ENCODE measurements at places on chromosomes 11 and 22.

- peaks cover 8% of the 10 kb centered on the region for H3K4me1 ChIP-seq
- no peak overlapping the region for H3K4me3 ChIP-seq
- DNase-seq = no peak
Observed at GRCh38 chr11:125667151-125667550, 13.5 kb downstream of the ACRV1 start.

DNA sequence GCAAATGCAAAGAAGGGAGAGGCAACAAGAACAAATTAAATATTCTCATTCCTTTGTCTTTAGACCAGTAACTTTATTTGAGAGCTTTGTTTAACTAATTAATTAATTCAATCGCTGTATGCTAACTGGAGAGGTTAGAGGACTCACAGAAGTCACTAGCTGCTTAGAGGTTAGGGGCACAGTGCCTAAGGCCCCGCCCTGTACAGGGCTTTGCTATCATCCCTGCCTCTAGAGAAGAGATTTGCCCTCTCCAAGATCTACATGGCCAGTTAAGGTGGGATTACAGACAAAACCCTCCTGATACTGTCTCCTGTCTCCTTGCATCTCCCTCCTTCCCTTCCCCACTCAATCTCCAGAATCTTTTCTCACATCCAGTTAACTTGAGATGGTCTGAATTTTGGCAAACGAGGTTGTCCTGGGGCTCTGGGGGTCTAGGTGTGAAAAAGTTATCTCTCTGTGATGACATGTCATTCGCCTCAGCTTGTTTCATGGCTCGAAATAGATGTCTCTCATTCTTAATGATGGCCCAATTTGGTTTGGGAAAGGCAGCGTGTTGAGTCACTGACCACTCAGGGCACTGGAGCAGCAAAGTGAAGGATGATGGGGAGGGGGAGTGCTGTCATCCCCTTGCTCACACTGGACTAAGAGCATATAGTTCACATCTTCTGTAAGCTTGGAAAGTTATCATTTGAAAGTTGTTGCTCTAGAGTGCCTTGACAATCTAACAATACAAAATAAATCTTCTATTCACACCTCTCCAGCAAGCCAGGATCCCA is 190.9 kb downstream of the KIRREL3 start:
- H3K27me3 ChIP-seq = peaks cover 2% of the 10 kb centered on the region
- no peaks in the 10 kb centered on the region for H3K4me1 ChIP-seq
- H3K4me3 ChIP-seq = no peak overlapping the region
- no peak for DNase-seq
- H3K27ac ChIP-seq = no peak overlapping the region

DNA sequence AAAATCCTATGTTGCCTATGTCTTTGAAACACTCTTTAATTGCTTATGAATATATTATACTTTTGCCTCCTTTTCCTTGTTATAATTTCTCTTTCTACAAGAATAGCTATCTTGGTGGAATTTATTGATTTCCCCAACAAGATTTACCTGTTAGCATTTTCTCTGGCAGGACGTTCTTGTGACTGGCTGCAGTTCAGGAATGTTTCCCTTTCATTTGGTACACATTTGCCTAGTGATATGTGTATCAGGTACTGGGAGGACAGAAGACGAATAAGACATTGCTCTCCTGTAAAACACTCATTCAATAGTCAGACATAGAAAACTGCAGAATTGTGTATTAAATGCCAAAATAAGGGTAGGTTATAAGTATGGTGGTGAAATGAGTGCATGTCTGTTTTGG is 279.9 kb downstream of the FAT3 start:
- H3K36me3 ChIP-seq = no peaks in the 10 kb centered on the region
- H3K27ac ChIP-seq = no peak overlapping the region
- H3K4me1 ChIP-seq = no peaks in the 10 kb centered on the region
- no peaks in the 10 kb centered on the region for H3K27me3 ChIP-seq

- peaks cover 1% of the 10 kb centered on the region for H3K4me1 ChIP-seq
- no peak overlapping the region for H3K27ac ChIP-seq
- H3K36me3 ChIP-seq = peaks cover 30% of the 10 kb centered on the region
- no peak for DNase-seq
- H3K27me3 ChIP-seq = no peaks in the 10 kb centered on the region
Observed at GRCh38 chr22:21679383-21679782, 13.6 kb downstream of the PPIL2 start.

DNA sequence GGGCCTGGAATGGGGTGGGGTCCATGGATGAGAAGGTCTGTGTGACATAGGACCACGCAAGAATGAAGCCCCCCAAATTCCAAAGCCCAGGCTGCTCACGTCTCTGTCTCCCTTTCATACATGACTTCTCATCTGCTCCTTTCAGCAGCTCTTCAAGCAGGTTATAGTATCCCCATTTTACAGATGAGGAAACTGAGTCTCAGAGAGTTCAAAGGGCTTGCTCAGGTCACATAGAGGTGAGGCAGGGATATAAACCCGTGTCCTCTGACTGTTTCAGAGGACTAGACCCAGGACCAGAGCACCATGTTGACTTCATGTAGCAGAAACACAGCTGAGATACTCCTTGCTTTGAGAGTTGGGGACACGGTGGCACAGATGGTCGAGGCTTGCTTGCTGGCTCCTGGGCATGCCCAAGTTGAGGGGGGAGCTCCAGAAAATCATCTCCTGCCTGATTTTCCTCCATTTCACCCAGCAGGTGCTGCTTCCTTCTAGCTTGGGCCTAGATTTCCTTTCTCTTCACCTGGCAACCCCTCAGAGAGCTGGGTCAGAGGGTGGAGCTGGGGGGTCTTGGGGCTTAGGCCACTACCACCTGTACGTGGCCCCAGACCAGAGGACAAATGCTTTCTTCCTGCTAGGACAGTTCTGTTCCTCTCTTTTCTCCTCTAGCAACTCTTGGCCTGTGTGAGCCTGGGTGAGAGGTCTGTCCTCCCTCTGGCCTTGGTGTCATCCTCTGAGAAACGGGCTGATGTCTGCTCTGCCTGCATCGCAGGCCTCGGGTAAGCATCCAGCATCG is 24.1 kb upstream of the THY1 start:
- DNase-seq = no peak
- peaks cover 20% of the 10 kb centered on the region for H3K27me3 ChIP-seq
- no peaks in the 10 kb centered on the region for H3K36me3 ChIP-seq
- no peak overlapping the region for H3K4me3 ChIP-seq

GRCh38 chr22:36379593-36380361 is 8.0 kb downstream of the MYH9 start:
- peak overlapping the region; percentile 77 for H3K4me3 ChIP-seq
- DNase-seq = peak; percentile 40
- H3K4me1 ChIP-seq = peaks cover 96% of the 10 kb centered on the region
- peak overlapping the region; percentile 82 for H3K27ac ChIP-seq

DNA sequence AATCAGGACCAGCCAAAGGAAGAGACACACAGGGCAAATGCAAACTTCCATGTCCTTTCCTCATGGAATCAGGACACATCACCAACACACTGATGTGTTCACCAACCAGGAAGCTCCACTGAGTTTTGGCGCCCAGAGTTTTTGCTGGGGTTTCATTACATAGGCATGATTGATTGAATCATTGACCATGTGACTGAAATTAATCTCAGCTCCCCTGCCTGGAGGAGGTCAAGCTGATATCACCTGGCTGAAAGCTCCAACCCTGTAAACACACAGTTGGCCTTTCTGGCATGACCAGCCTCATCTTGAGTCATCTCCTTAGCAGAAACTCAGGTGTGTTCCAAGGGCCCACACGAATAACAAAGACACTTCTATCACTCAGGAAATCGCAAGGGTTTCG is 133.2 kb downstream of the TRIM29 start:
- DNase-seq = no peak
- no peak overlapping the region for H3K4me3 ChIP-seq
- H3K27ac ChIP-seq = no peak overlapping the region
- no peaks in the 10 kb centered on the region for H3K4me1 ChIP-seq
- peaks cover 17% of the 10 kb centered on the region for H3K27me3 ChIP-seq

DNA sequence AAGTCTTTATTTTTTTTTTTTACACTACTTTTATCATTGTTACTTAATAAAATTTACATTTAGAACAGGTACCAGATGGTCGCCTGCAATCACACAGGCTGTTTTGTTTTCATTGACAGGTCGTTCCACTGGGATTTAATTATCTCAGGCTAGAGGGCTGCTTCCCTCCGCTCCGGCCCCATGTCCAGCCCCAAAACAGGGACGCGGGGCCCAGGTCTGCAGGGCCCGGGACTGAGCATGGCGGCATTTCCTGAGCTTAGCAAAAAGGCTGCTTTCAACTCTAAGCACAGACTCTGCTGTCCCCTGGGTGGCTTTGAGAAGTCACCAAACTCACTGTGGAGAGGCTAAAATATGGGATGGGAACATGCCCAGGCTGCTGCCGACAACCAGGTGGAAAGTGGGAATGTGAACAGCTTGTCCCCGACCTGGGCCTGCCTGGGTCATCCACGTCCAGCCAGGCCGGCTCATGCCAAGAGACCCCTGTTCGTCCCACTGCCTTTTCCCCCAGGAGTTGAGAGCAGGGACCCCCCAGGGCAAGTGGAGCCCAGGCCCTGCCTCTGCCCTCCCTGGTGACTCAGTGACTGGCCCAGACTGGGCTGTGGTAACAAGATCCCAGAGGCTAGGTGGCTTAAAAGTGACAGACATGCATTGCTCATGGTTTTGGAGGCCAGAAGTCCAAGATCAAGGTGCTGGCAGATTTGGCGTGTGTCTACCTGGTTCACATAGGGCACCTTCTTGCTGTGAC is 150.0 kb downstream of the SHANK2 start:
- H3K27me3 ChIP-seq = no peaks in the 10 kb centered on the region
- H3K27ac ChIP-seq = no peak overlapping the region
- DNase-seq = no peak
- H3K4me3 ChIP-seq = no peak overlapping the region

GRCh38 chr11:7257724-7258123 is 6.0 kb downstream of the SYT9 start:
- no peaks in the 10 kb centered on the region for H3K36me3 ChIP-seq
- no peak overlapping the region for H3K4me3 ChIP-seq
- no peak for DNase-seq
- no peaks in the 10 kb centered on the region for H3K4me1 ChIP-seq
- no peak overlapping the region for H3K27ac ChIP-seq
